Smooth muscle cell of bladder (primary cell): ENCODE measurements at places on chromosomes 2 and 18. TPM values are rescaled to one million over a fixed set of nuclear protein-coding genes. Genes with fewer than 3 reads are reported as not detected.

Gene SH3BP4
- total RNA-seq = 25.4 and 28.0 TPM in 2 replicates

Gene CCDC68
- total RNA-seq = 6.9 and 27.0 TPM in 2 replicates

Gene MC2R
- total RNA-seq = not detected in 2 replicates

Gene TANC1
- 16.3 and 20.2 TPM in 2 replicates for total RNA-seq

Gene DCDC2C
- not detected in 2 replicates for total RNA-seq

Gene MAP3K20
- total RNA-seq = 66.4 and 93.6 TPM in 2 replicates

Gene HMSD
- total RNA-seq = under 0.01 TPM in 2 replicates

Gene ARL6IP6
- total RNA-seq = 7.5 and 7.9 TPM in 2 replicates

Gene SERPINB3
- 0.28 TPM in 1 of 2 replicates, not detected in the other for total RNA-seq

Gene VIL1
- total RNA-seq = not detected in 2 replicates

Gene OTX1
- 0.14 and 0.18 TPM in 2 replicates for total RNA-seq

Gene DOCK10
- total RNA-seq = 7.8 and 11.9 TPM in 2 replicates

Gene SERPINB4
- 0.14 and 0.46 TPM in 2 replicates for total RNA-seq

Gene KIAA2012
- under 0.01 and 0.28 TPM in 2 replicates for total RNA-seq

Gene PLCD4
- total RNA-seq = 1.8 TPM in 2 replicates

Gene PIEZO2
- total RNA-seq = 86.7 and 97.7 TPM in 2 replicates

Gene SIX3
- total RNA-seq = not detected in 2 replicates

Gene IGFBP5
- total RNA-seq = 928 and 1,359 TPM in 2 replicates

Gene NBEAL1
- total RNA-seq = 29.2 and 33.9 TPM in 2 replicates

Gene EMILIN2
- total RNA-seq = 26.5 and 28.4 TPM in 2 replicates

Gene ZBTB7C
- total RNA-seq = under 0.01 TPM in 2 replicates

Gene C2orf66
- not detected in 2 replicates for total RNA-seq

Gene CKAP2L
- total RNA-seq = 0.74 and 0.85 TPM in 2 replicates

Gene MOGAT1
- not detected in 2 replicates for total RNA-seq

Gene LBX2
- total RNA-seq = 1.3 and 2.9 TPM in 2 replicates

Gene CLHC1
- 6.4 and 8.0 TPM in 2 replicates for total RNA-seq

Gene FSIP2
- under 0.01 TPM in 2 replicates for total RNA-seq

Gene CERKL
- under 0.01 TPM in 1 of 2 replicates, not detected in the other for total RNA-seq

Gene ZNF514
- 9.1 and 12.7 TPM in 2 replicates for total RNA-seq

Gene SNORC
- 0.57 and 0.92 TPM in 2 replicates for total RNA-seq

Gene CFC1
- not detected in 2 replicates for total RNA-seq
